Muscle of arm (tissue), 14 donors: ENCODE measurements at places on chromosomes 5 and 9. TPM values are rescaled to one million over a fixed set of nuclear protein-coding genes. Genes with fewer than 3 reads are reported as not detected.

DNA sequence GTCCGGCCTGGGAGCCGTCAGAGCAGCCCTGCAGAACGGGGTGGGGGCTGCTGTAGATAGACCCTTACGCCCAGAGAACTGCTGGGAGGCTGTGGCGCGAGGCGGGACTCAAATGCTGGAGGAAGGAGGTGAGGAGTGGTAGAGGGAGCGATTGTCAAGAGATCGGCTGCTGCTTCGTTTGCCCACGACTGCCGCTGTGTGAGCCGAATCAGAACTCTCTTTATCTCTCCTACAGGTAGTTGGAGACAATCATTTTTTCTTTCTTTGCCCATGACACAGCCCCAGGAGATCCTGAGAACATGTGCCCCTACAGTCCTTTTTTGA is 456 bp downstream of the ZNF79 start:
- DNase-seq = no peak

The IFNA13 gene
- not detected for polyA plus RNA-seq

The NPR3 gene
- polyA plus RNA-seq = 20.2 TPM

GRCh38 chr9:88692827-88693226 is 157.8 kb downstream of the NXNL2 start:
- DNase-seq = no peak

DNA sequence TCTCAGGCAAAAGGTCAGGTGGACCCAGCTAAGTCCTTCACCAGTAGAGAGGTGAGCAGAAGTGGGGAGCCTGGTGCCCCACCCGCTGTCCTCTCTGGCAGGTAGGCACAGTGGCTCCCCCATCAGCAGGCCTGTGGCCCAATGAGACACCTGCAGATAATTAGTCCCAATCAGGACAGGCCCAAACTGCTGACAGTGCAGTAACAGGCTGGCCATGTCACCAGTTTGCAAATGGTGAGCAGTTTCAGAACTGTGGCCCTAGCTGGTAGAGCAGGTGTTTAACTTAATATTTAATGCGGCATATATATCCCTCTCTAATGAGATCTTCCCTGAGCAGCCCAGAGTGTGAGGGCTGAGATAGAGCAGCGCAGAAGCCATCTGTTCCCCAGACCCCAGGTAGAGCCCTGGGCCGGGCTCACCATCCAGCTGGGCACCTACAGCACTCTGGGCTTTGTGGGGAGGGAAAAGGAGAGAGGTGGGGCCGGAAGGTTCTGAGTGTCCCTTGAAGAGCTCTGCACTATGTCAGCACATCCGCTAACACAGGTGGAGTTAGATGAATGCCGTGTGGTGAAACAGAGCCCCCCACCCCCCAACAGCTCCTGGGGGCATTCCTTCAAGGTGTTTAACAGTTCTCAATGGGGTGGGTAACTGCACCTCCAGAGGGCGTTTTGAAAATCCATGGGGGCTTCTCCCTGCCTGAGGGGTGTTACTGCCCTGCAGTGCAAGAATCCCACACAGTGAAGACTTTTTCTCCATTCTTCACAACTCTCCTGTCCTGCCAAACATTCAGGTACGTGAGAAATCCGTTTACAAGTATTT is 120.5 kb downstream of the PAX5 start:
- DNase-seq = no peak

The PHF19 gene
- 31.6 TPM for polyA plus RNA-seq

DNA sequence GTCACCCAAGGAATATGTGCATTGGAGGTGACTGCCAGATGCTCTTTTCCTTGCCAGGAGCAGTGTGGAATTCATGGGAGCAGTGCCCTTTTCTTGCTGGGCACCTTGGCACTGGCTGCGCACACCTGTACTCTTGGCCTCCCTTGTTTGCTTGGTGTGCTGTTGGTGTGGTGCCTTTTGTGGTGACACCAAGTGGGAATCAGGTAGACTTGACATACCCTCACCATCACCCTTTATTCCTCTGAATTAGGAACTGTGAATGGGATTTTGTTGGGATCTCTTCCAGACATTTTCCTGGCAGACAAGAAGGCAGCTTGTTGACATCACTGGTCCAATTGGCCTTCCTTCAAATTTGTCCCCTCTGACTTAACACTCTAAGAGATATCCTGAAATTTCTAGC is 82.3 kb downstream of the RAI14 start:
- no peak for DNase-seq

DNA sequence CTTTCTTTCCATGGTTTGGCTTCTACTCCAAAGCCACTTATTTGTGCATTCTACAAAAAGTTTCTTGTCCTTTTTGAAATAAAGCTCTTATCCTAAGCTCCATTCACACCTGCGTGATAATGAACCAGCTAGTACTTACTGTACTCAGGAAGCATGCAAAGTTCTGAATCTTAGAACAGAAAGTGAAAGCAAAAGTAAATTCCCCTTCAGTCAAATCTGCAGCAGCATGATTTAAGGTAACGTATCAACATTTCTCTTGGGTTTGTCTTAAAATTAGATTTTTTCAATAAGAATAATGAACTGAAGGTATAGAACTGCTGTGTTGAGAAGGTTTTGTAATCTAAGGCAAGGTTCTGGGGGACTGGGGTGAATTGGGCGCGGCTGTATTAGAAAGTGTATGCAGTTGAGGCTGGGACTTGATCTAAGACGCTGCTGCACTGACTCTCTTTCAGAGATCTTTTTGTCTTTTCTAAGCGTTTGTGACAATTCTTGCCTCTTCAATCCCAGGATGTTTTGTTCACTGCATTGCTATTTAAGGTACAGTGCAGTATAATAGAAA is at the start of gene ERAP2:
ERAP2 (plus strand) TSS at position 209 of the 559 bp plus-strand sequence. CDS start 3,186 bp downstream, outside the sequence.
- DNase-seq = peak; percentile 57

The AGXT2 gene
- polyA plus RNA-seq = not detected

- no peak for DNase-seq
These were observed 413 bp upstream of the OXCT1 start for GRCh38 chr5:41870627-41871048.

The GABRP gene
- polyA plus RNA-seq = 0.75 TPM

- no peak for DNase-seq
These were observed 81.6 kb upstream of the NFIB start for GRCh38 chr9:14395317-14396082.

DNA sequence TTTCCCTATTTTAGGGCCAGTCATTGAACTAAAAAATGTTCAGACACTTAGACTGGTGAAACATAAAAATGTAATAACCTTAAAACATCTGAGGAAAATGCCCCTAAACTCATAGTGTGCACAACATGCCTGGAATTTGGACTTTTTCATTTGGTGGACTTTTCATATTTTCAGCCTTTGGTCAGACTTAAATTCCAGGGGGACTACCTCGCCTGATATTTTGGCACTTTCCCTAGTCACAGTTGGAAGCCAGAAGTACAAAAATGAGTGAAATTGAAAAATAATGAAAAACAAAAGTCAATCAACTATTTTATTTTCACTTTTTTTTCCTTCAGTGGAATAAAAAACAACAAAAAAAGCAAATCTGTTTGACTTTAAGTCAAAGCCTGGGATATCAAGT is 256.2 kb downstream of the ACTL7B start:
- no peak for DNase-seq

The FRRS1L gene
- 6.6 TPM for polyA plus RNA-seq
